ENCODE measurements at places on chromosomes 1 and 21. TPM values are rescaled to one million over a fixed set of nuclear protein-coding genes. Genes with fewer than 3 reads are reported as not detected.

DNA sequence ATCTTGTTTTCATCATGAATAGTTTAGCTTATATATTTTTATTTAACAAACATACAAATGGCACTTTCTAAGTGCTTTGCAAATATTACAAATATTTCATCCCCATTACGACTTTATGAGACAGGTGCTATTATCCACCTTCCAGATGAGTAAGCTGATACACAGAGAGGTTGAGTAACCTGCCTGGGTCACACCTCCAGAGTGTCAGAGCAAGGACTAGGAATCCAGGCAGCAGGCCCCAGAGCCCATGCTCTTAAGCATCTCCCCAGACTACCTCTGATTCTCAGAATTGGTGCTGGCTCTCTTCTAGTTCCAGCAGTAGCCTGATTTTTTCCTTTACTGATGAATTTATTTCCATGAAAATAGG is 40.0 kb downstream of the EPHB2 start:
- peak; percentile 68 for DNase-seq

Gene CR1L
- 0.22 TPM for total RNA-seq

Gene CDC7
- 8.3 TPM for total RNA-seq

DNA sequence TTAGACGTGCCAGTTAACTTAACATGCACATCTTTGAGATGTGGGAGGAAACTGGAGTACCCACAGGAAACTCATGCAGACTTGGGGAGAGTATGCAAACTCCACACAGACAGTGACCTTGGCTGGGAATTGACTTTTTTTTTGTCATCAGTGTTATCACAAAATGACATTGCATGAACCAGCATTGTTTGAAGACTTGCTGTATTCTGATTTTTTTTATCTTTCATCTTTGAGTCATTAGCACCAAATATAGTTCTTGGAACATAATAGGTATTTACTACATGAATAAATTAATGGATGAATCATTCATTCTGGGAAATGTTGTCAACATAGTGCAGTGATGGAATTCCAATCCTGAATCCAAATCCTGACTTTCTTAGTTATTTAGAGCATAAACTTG is 77.0 kb downstream of the ATF6 start:
- DNase-seq = no peak

Gene BTG3
- total RNA-seq = 19.9 TPM

DNA sequence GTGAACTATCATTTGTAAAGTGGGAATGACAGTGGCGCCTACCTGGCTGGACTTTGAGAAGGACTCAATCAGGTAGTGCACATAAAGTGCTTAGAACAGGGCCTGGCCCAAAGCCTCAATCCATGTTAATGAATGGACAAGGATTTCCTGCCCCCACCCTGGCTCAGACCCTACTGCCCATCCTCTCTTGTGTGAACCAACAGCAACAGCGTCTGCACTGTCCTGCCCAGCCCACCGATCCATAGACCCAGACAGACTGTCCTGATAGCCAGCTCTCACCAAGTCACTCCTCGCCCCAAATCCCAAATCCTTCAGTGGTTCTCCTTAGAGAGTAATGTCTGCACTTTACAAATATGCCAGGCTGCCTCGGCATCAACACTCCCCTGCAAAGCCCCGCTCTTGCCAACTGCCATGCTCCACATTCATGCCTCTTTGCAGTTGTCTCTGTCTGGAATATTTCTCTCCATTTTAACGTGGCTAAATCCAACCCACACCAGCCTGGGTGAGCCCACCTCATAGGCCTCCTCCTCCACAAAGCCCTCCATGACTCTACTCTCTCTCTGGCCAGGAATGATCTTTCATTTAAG is 157.6 kb upstream of the EDN2 start:
- DNase-seq = no peak

DNA sequence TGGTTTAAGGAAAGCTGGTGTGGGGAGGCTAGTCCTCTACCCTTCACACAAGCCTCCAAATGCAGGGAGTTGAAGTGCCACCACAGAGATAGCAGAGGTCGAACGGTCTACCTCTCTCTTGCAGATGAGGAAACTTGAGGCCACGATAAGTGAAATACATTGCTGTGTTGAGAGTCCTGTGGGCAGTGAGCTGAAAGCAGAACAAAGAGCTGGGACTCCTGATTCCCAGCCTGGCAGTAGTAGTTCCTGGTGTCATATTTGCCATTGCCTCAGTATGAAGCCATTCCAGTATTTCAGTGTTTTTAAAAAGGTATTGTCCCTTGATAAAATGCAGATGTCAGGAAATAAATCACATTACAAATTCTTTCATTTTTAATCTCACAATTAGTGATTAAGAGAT is 28.6 kb downstream of the AK4 start:
- DNase-seq = no peak

DNA sequence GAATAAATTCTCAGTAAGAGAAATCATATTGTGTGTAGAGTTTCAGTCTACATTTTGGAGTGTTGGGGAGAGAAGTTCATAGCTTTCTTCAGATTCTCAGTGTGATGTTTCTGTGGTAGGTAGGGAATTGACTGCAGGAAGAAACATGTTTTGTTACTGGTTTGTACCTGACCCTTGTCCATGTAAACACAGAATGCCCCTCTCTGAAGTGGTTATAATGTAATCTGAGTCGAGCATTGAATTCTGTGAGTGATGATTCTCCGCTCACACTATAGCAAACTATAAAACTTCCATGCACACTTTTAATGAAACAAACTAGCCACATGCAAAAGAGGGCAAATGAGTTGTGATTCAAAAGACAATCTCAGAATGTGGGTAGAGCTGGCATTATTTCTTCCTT is 433.2 kb downstream of the USP25 start:
- DNase-seq = no peak

GRCh38 chr1:153849487-153850185 is 73.1 kb downstream of the GATAD2B start:
- no peak for DNase-seq

GRCh38 chr1:12469990-12470389 is 148.0 kb downstream of the DHRS3 start:
- DNase-seq = no peak

- no peak for DNase-seq
Measured at GRCh38 chr21:37771181-37771580, 145.1 kb downstream of the KCNJ6 start.

DNA sequence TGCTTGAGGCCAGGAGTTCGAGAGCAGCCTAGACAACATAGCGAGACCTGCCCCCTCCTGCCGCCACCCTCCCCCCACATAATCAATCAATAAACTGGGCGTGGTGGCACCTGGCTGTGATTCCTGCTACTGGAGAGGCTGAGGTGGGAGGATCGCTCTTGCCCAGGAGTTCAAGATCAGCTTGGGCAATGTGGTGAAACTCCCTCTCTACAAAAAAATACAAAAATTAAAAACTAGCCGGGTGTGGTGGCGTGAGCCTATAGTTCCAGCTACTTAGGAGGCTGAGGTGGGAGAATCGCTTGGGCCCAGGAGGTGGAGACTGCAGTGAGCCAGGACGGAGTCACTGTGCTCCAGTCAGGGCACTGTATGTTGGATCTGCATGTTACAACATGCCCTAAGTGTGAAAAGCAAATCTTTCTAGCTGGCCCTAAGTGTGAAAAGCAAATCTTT is 7.0 kb upstream of the MDM4 start:
- no peak for DNase-seq

DNA sequence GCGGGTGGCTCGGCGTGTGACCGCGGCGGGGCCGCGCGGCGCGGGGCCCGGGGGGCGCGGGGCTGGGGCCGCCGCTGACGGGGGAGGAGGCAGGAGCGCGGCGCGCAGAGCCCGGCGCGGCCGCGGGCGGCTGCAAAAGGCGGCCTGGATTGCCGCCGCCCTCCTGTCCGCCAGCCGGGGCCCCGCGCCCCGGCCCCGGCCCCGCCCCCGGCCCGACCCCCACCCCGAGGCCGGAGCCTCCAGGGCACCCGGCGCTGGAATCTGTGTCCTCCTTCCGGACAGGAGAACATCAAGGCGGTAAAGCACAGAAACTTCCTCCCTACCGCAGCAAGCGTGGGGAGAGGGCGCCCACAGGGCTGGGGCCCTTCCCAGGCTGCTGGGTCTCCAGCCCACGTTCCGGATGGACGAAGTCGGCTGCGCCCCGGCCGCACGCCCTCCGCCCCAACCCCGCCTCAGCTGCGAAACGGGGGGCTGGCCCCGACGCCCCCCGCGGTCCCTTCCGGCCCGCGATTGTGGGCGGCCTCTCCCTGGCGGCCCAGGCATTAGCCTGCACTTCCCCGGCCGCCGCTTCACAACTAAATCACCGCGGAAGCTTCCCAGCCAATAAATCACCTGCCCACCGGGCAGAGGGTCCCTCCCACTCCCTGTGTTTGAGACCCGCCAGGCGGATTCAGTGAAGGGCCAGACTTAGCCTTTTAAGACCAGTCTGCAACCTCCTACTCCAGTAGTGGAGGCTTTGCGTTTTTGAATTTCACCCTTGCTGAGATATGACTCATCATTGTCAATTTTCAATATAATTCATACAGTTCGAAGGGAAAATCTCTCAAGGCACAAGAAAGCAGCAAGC is 106.0 kb downstream of the SLC45A1 start:
- peak; percentile 82 for DNase-seq

Gene GJA4
- 31.4 TPM for total RNA-seq

Gene GJA9
- total RNA-seq = not detected
